ENCODE measurements at places on chromosomes 7 and 10.

- DNase-seq = no peak
Observed at GRCh38 chr10:113053091-113053490, 103.0 kb downstream of the TCF7L2 start.

DNA sequence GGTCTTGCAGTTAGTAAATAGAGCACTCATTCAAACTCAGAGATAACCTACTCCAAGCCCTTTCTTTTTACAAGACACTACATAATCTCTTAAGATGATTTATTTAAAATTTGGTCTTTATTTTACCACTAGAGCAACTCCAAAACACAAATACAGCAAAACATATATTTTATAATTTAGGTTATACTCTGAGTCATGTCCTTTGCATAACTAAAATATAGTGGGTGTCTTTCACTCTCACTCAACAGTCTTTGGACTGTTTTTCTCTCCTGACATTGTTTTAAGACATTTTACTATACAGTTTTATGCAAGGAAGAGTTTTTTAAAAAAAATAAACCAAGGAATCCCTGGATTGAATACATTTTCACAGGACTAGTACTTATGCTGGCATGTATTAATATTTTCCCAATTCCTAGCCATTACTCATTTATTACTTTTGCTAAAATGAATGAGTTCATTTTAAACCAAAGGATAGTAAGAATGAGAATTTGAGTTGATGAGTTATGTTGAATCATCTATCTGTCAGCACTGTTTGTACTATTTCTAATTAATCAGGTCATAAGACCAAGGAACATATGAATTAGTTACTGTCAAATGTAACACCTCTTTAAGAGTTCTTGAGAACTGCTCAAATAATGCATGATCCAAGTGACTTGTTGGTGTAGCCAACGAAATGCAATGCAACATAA, 303.1 kb upstream of the FZD1 start:
- no peak for DNase-seq

DNA sequence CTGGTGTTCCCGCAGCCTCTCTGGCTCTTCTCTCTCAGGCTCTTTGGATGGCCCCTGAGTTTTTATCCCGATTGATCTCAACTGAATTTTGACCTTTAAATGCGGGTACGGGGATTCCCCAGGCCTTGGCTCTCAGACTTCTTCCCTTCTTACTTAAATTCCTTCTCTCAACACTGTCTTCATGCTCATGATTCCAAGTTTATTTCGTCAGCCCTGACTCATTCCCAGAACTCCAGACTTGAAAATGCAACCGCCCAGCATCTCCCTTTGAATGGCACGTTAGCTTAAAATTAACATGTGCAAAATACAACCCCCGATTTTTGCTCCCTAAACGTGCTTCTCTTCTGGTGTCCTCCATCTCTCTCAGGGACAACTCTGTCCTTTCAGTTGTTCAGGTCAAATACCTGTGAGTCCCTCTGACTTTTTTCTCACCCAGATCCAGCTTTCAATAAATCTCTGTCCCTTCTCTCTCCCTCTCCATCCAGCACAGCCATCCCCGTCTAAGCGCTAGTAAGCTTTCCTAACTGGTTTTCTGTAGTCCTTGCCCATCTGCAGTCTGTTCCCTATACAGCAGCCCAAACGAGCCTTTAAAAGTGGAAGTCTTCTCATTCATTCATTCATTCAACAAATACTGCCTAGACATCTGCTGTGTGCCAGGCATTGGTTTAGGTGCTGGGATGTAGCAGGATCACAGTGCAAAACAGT, 7.1 kb downstream of the HECW1 start:
- no peak for DNase-seq

GRCh38 chr7:7971308-7972040, 2.9 kb downstream of the GLCCI1 start:
- DNase-seq = no peak

- DNase-seq = no peak
Observed at GRCh38 chr10:105159268-105159667, 518.2 kb downstream of the SORCS3 start.

DNA sequence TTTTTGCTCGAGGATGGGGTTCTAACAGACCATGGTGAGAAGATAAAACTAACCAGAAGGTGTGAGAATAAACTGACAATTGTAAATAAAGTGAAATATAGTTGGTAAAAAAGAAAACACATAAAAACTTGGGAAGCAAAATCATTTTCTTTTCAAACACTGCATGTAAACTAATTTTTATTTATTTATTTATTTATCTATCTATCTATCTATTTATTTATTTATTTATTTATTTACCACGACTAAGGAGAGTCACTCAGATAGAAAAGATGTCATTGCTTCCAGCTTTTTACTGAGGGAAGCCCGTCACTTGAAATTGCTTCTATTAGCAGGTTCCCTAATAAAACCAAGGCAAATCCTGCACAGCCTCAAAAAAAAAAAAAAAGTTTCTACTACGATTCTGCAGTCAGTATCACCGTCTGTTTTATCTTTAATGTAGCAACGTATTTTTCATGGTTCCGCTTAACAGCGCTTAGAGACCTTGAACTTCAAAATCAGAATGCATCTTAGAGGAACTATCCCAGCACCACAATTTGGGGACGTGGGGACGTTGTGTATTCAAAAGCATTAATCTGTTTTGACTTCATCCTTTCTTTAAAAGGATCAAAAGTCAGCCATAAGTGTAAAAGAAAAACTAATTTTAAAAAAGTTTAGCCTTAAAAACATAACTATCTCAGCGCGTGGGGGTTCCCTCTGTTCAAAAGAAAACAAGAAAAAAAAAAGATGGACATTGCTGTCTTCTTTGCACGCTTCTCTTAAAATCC, 33.3 kb upstream of the EBLN1 start:
- DNase-seq = no peak

DNA sequence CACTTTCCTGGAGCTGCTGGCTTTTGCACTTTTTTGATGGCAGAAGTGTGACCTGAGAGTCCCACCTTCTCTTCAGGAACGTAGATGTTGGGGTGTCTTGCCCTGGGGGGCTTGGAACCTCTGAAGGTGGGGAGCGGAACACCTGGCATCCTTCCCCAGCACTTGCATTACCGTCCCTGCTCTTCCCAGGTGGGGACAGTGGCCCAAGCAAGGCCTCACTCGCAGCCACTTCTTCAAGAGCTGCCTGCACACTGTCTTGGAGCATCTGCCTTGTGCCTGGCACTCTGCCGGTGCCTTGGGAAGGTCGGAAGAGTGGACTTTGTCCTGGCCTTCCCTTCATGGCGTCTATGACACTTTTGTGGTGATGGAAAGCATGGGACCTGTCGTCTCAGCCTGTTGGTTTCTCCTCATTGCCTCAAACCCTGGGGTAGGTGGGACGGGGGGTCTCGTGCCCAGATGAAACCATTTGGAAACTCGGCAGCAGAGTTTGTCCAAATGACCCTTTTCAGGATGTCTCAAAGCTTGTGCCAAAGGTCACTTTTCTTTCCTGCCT, 31.1 kb downstream of the PFKFB3 start:
- DNase-seq = no peak

- no peak for DNase-seq
Observed at GRCh38 chr7:69896121-69896520, 297.8 kb downstream of the AUTS2 start.

DNA sequence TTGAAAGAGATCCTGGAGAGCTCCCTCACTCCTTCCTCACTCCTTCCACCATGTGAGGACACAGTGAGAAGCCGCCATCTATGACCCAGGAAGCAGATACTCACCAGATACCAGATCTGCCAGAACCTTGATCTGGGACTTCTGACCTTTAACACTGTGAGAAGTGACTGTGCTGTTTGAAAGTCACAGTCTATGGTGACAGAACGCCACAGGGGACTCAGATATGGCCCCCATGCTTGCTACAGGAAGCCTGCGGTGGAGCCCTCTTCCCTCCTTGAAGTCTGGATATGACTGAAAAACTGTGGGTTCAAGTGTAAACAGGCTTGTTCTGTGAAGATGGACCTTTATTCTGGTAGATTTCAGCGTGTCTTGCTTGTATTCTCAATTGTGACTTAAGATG, 297.8 kb downstream of the KLF6 start:
- DNase-seq = no peak

DNA sequence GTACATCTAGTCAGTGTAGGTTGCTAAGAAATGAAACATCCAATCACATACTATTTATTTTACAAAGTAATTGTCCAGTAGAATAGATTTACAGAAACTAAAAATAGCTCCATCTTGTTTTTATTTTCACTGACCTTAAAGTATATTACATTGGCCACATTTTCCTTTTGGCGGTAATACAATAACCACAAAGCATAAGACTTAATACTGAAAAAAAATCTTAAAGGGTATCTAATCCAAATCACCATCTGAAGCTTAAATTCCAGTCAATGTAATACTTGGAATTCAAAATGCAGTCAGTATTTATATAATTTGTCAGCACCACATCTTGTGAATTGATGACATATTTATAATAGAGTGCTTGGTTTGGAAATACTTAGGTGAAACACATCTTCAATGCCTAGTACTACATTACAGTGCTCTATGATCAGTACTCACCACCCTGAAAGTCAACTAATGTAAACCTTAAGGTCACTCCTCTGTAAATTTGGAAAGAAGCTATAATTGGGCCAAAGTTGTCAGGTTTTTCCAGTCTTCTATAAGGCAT, 8.9 kb downstream of the ANKMY2 start:
- no peak for DNase-seq

- no peak for DNase-seq
Observed at GRCh38 chr10:68562661-68563570, 2.8 kb downstream of the TET1 start.

DNA sequence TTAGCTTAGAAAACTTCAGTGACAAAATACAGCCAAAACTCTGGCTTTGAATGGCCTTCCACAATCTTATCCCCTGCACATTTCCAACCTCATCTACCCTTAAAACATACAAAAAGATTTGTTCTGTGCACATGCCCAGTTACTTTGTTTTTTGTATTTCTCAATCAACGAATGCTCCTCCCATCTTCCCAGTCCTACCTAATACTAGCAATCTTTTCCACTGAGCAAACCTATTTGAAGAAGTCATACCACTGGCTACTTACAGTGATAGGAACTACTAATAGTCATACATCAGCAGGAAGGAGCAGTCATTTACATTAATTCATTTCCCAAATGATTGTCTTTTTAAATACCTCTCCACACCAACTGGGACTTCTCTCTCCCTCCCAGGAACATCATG, 2.5 kb downstream of the USP54 start:
- DNase-seq = no peak

GRCh38 chr10:69733791-69734261, 67.9 kb upstream of the COL13A1 start:
- no peak for DNase-seq

GRCh38 chr7:50674896-50675835, 107.5 kb downstream of the GRB10 start:
- no peak for DNase-seq

- DNase-seq = no peak
Observed at GRCh38 chr7:55056577-55057480, 38.0 kb downstream of the EGFR start.

DNA sequence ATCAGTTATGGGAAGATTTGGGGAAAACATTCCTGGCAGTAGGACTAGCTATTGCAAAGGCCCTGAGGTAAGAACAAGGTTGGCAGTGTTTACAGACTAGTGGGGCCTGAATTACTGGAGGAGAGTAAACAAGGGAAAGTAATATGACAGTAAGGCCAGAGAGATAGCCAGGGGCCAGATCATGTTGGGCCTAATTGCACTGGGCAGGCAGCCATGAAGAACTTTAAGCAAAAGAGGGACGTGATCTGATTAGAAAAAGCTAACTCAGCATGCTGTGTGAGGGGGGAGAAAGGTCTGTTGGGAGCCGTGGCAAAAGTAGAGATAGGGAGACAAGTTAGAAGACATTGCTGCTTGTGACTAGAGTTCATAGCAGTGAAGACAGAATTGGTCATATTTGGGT, 9.2 kb downstream of the NUP42 start:
- no peak for DNase-seq

DNA sequence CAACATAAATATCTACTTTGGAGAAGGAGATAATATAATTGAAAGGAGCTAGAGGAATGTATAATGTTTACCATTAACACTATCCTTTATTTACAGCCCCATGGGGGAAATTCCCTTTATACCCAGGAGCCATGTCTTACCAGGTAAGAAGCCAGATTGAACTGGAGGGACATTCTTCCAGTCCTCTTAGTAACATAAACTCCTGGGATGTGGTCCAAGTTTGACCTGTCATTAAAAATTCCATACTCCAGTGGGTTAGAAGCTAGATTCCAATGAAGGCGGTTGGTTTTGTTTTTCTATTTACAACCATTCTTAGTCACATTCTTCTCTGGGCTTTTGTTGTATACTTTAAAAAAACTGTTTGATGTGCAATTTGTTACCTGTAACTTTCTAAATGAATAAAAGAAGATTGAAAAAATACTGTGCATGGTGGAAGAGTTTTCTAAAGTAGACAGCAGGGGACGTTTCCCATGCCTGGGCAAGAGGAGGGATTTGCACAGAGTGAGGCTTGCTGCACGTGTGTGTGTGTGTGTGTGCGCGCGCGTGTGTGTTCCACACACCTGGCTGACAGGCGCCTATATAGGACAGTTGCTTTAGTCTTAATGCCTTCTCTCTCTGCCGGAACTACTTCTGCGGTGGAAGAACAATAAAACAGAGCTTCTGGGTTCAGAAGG, 2.0 kb downstream of the PLCE1 start:
- no peak for DNase-seq

- DNase-seq = no peak
Observed at GRCh38 chr7:112206991-112207592, 597 bp downstream of the ZNF277 start.

GRCh38 chr7:44391171-44391570, 65.8 kb upstream of the CAMK2B start:
- no peak for DNase-seq

DNA sequence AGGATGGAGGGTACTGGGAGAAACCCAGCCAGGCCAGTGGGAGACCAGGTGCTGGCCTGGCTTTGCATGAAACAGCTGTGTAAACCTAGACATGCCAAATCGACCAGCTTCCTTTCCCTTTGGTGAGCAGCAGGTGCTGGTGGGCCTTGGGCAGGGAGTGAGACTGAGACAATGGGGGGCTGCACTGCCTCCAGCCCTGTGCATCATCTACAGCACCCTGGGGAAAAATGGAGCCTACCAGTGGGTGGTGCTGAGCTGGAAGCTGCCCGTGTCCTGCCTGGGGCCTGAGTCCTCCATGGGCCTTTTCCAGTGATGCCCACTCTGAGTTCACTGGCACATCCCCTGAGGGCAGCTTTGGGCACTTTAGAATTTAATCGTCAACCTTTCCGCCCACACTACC, 19.2 kb upstream of the DDC start:
- no peak for DNase-seq

DNA sequence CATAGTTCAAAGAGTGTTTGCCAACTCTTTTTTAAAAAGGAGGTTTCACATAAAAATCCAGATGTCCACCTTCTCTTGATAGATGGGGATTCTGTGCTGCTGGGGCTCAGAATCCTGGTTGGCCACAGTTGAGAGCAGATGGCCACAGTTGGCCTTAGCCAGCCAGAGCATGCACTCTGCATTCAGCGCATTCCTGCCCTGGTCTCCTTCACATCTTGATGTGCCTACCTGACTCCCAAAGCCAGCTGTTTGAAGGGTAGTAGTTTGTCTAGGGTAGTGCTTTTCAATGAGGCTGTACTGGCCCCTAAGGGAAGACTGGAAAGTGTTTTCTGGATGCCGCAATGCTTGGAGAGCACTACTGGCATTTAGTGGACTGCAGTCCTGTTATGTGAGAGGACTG, 208.1 kb upstream of the HDAC9 start:
- DNase-seq = no peak

- DNase-seq = no peak
Observed at GRCh38 chr7:71272509-71273490, 140.9 kb downstream of the GALNT17 start.

GRCh38 chr7:76358011-76358480, 745 bp downstream of the YWHAG start:
- DNase-seq = peak; percentile 12

GRCh38 chr10:104824380-104825006, 183.4 kb downstream of the SORCS3 start:
- DNase-seq = no peak
